ENCODE measurements at places on chromosomes 2 and 18.

DNA sequence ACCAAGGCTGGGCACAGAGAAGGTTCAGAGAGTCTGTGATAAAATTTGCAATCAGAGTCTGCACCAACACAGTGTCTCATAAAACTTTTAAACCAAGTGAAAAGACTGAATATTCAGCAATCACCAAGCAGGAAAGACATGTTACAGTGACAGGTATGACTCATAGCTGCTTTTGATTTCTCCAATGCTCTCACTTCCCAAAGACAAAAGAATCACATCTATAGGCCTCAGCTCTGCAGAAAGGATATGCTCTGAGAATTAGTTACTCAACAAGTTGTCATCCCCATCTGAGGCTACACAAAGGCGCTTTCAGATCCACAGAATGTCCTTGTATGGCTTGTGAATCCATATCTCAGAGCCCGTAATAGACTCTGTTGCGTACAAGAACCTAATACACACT is 92.5 kb downstream of the KCNF1 start:
- DNase-seq: no peak

- DNase-seq: no peak
These were observed 109.1 kb downstream of the MCFD2 start for GRCh38 chr2:46806526-46806925.

GRCh38 chr2:202005272-202005887 is 28.3 kb upstream of the FZD7 start:
- DNase-seq: no peak

- DNase-seq: no peak
These were observed 5.3 kb downstream of the STEAP3 start for GRCh38 chr2:119228964-119229363.
